ENCODE measurements at places on chromosomes 11 and 22.

DNA sequence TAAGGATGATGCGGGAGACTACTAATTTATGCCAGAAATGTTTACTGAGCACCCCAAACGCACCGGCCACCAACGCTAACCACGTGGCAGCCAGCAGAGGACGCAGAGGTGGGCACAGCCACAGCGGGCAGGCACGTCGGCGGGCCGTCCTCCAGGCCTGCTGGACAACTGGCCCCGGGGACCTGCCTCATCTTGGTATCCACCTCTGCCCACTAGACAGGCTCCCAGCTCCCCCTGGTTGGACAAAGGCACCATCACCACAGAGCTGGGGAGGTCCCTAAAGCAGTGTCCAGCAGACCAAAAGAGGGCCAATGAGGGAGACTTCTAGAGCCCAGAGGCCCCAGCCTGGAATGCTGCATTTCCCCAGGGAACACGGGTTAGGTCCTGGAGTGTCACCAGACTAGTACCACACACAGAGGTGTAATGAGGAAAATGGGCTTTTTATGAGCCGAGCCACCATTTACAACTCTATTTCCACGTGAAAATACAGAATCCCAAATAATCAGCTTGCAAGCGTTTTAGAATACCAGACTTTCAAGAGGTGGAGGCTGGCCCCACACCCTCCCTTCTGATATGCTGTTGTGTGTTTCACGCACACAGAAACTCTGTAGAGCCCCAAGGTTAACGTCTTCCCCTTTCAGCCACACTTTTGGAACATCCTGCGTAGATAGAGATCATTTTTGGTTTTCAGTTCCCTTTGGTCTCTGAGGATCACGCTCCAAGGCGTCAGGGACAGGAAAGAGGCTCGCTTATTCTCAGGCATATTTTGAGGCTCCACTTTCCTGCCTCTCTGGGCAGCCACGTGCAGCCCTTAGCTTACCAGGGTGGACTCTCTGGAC lies 23.7 kb upstream of the BID start:
- DNase-seq: no peak

- no peak for DNase-seq
Observed at GRCh38 chr11:129319751-129320150, 55.9 kb upstream of the BARX2 start.

- DNase-seq: no peak
Observed at GRCh38 chr11:128480066-128480465, 107.3 kb downstream of the ETS1 start.

- no peak for DNase-seq
Observed at GRCh38 chr11:99614352-99614751, 593.6 kb downstream of the CNTN5 start.

GRCh38 chr22:21942407-21943343 lies 10.0 kb downstream of the PPM1F start:
- peak; percentile 31 for DNase-seq

DNA sequence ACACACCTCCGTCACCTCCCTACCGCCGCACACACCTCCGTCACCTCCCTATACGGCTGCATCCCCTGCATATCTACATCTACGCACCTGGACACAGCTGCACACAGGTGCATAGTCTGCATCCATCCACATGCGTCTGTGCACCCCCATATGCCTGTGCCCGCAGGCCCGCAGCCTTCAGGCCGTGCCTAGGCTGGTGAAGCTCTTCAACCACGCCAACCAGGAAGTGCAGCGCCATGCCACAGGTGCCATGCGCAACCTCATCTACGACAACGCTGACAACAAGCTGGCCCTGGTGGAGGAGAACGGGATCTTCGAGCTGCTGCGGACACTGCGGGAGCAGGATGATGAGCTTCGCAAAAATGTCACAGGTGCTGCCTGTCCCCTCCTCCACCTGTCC lies 4.8 kb downstream of the PKP3 start:
- no peak for DNase-seq

GRCh38 chr11:44416776-44417175 lies 106.8 kb upstream of the ALX4 start:
- no peak for DNase-seq

- peak; percentile 37 for DNase-seq
Observed at GRCh38 chr11:63998558-63999348, 12.5 kb downstream of the OTUB1 start.

GRCh38 chr11:43550714-43551113 lies 129.8 kb upstream of the HSD17B12 start:
- DNase-seq: no peak

GRCh38 chr11:132935383-132935782 lies 596.9 kb downstream of the OPCML start:
- no peak for DNase-seq

GRCh38 chr11:1936781-1937615 lies 10.1 kb upstream of the MRPL23 start:
- no peak for DNase-seq

DNA sequence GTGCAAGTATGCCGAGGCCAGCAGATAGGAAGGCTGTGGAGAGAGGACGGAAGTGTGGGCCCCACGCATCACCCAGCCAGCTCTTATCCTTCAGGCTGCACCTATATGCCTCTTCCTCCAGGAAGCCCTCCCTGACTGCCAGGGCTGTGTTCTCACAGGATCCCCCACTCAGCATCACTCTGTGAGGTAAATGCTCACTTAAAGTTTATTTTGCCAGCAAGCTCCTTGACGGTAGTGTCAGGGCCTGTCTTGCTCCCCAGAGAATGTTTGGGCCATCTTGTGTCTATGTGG lies 4.4 kb downstream of the TBX10 start:
- no peak for DNase-seq

- peak; percentile 75 for DNase-seq
Observed at GRCh38 chr11:122628810-122629555, 26.5 kb upstream of the UBASH3B start.

DNA sequence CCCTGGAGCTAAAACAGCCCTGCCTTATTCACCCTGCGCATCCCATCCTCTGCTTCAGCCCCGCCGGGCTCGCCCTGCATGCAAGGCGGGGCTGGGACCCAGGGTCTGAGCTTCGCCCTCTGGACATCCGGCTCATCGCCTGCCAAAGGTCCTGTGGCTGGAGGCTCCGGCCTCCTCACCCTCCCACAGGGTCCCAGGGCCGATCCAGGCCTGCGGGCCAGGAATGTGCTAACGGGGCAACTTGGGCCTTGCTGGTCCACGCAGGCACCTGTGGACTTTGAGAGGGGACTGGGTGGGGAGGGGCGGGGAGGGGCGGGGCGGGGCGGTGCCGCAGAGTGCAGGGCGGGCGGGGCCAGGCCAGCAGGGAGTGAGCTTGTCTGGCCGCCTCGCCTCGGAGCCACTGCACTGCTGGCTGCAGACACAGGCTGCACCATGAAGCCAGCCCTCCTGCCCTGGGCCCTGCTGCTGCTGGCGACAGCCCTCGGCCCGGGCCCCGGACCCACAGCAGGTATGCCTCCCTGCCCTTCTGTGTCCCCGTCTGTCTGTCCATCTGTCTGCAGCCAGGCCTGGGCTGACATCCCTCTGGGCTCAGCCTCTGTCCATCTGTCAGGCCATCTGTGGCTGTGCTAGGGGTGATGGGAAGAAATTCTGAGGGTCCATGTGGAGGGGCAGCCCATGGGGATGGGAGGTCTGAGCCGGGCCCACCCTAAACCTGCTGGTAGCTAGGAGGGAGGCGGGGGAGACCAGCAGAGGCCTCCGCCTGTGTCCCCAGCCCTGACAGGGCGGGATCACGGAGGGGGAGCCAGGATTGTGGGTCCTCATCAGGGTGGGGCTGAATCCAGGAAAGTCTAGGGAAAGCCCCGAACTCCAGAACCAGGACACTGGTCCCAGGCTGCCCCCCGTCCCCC lies at the start of gene SUSD2:
SUSD2 (plus strand) TSS at position 400 of the 908 bp plus-strand sequence; CDS start at position 433, 33 bp downstream.
- no peak for DNase-seq

DNA sequence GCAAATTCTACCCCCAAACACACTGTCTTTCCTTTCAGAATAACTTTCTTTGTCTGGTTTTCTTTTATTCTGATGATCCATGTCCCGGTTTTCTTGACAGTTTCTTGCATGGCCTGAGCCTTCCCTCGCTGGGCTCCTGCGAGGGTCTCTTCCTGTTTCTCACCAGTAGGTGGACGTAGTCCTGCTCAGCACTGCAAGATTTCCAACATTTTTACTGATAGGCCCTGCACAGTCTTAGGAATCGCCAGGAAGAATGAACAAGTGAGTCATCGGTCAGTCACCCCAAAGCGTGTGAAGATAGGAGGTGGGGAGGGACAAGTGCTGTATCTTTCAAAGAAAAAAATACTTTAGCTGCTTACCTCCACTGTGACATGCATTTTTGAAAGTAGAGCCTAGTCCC lies 16.9 kb upstream of the KIRREL3 start:
- peak; percentile 64 for DNase-seq

DNA sequence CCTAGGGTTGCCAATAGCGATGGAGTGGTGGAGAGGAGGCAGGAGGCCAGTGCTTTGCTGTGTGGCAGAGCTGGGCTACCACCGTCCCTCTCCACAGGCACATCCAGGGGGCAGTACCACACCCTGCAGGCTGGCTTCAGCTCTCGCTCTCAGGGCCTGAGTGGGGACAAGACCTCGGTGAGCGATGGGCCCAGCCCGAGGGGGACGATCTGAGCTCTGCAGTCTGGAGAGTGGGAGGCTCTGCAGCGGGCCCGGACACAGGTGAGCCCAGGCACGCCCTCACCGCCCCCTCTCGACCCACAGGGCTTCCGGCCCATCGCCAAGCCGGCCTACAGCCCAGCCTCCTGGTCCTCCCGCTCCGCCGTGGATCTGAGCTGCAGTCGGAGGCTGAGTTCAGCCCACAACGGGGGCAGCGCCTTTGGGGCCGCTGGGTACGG lies 2.5 kb downstream of the PKP3 start:
- DNase-seq: peak; percentile 78

GRCh38 chr11:79080551-79080950 lies 360.3 kb downstream of the TENM4 start:
- no peak for DNase-seq

GRCh38 chr11:45592636-45593035 lies 72.8 kb downstream of the CHST1 start:
- DNase-seq: no peak

DNA sequence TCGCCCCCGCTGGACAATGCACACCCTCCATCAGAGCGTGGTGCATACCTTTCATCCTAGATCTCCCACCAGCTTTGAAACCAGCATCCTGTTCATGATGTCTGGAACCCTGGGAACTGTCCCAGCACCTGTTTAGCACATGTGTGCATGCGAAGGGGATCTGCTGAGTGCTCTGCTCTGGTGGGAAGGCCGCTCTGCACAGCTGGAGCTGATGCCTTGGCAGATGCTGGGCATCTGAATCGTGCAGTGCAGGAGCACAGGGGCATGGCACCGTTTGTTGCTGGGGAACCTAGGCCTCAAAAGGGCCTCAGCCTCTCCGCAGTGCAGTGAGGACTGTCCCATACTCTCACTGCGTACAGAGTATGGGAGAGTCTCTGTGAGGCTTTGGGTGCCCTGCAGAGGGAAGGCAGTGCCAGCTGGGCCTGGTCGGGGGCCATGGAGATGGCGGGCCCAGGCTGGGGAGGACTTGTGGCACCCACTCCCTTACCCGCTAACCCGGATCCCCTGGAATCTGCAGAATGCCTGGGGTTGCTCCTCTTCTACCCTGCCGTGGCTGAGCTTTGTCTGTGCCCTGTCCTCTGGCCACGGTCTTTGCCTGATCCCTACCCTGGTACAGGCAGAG lies 72.9 kb upstream of the ATXN10 start:
- DNase-seq: no peak

GRCh38 chr11:33988586-33989370 lies 62.8 kb upstream of the CAPRIN1 start:
- DNase-seq: no peak

- DNase-seq: no peak
Observed at GRCh38 chr11:45895553-45896259, 10.3 kb downstream of the MAPK8IP1 start.

DNA sequence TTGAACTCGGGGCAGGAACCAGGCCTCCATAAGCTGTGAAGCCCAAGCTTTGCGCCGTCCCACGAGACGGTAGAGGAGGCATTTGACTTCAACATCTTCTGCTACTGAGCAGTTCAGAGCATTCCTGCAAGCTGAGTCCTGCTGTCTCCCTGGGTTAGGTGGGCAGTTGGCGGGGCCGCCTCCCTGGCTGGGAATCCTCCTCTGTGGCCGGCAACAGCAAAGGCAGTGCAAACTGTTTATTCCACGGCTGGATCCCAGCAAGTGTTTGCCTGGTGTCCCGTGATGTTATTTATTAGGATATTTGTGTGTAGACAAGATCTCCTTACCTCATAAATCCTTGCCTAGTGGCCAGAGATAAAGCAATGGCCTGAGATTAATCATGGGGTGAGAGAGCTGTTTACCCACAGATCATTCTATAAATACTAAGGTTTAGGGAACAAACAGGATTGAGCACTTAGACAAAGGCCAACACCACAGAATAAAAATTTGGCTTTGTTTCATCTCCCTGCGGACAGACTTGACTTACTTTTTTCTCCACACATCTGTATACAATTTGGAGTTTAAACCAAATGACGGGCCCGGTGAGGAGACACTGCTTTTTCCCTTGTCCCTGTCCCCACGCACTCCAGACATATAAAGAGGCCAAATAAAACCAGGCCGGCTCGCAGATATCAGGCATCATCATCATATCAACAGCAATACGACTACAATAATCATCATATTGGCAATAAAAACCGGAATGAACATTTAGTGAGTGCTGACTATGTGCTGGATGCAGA lies 63.4 kb downstream of the NAT10 start:
- DNase-seq: no peak

DNA sequence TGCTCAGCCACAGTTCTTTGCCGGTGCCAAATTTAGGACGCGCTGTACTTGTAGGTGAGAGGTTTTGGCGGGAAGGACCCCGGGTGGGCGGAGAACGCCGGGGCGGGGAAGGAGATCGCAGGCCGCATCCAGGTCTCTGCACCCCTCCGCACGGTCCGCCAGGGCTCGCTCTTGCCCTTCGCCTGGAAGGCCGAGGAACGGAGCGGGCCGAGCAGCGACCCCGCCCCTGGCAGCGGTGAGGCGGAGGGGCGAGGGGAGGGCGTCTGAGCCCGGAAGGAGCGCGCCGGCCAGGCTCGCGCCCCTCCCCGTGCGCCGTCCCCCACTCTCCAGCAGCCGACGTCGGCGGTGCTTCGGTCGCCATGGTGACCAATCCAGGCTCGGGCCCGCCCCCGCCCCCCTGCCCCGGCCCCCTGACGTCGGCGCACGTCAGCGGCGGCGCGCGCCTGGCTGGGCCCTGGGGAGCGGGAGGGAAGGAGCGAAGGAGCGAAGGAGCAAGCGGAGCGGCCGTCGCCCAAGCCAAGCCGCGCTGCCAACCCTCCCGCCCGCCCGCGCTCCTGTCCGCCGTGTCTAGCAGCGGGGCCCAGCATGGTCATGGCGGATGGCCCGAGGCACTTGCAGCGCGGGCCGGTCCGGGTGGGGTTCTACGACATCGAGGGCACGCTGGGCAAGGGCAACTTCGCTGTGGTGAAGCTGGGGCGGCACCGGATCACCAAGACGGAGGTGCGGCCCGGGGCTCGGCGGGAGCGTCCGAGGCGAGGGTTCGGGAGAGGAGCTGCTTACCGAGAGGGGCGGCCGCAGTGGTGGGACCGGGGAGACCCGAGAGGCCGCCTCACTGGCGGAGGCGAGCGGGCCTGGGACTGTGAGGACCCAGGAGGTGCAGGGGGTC lies at the start of gene SIK2:
SIK2 (plus strand) TSS at position 471 of the 886 bp plus-strand sequence; CDS start at position 586, 115 bp downstream.
- peak; percentile 54 for DNase-seq

- DNase-seq: peak; percentile 73
Observed at GRCh38 chr11:64659417-64660144, 63.4 kb downstream of the NRXN2 start.

Data from A549 (cell line).